ENCODE measurements at places on chromosomes 11 and 22. TPM values are rescaled to one million over a fixed set of nuclear protein-coding genes. Genes with fewer than 3 reads are reported as not detected.

DNA sequence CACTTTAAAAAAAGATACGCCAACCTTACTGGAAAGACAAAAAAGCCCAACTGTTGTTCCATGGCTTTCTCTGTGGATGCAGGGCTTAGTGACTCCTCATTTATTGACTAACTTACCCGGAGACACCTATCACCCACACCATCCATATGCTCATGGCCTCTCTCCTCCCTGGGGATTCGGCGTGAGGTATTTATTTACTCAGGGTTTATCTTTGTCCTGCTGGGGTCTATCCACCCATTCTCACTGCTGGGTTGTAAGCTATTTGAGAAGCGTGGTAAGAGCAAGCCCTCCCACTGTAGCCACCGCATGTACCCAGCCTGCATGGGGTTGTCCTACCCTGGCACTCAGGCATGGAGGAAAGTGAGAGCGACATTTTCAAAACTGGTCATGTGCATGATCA, 93.6 kb downstream of the NELL1 start:
- no peak for DNase-seq

- no peak for DNase-seq
Measured at GRCh38 chr11:65390099-65390941, 3.9 kb downstream of the FRMD8 start.

- DNase-seq, result no peak
Measured at GRCh38 chr11:134276396-134277182, 410 bp downstream of the GLB1L3 start.

- DNase-seq, result no peak
Measured at GRCh38 chr11:86930957-86931547, 24.1 kb downstream of the FZD4 start.

DNA sequence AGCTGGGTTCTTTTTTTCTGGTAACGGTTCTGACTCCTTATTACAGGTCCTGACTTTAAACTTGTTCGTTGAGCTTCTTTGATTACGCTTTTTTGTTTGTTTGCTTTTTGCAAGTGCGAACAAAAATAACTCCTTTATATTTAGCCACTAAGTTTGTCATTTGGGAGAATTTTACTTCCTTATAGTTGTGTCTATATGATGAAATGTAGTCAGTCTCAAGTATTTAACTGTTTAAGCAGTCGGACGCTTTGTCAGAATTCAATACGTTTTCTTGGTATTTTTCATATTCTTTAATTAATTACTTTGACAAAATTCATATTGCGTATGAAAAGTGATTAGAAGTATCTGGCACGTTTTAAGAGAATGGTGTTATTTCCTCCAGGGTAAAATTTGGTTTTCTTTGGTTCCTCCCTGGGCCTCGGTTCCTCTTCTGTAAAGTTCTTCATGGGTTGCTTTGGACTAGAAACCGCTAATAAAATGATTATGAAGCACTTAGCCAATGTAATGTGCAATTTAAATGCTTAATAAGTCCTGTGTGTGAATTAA, 1.3 kb downstream of the CBL start:
- no peak for DNase-seq

DNA sequence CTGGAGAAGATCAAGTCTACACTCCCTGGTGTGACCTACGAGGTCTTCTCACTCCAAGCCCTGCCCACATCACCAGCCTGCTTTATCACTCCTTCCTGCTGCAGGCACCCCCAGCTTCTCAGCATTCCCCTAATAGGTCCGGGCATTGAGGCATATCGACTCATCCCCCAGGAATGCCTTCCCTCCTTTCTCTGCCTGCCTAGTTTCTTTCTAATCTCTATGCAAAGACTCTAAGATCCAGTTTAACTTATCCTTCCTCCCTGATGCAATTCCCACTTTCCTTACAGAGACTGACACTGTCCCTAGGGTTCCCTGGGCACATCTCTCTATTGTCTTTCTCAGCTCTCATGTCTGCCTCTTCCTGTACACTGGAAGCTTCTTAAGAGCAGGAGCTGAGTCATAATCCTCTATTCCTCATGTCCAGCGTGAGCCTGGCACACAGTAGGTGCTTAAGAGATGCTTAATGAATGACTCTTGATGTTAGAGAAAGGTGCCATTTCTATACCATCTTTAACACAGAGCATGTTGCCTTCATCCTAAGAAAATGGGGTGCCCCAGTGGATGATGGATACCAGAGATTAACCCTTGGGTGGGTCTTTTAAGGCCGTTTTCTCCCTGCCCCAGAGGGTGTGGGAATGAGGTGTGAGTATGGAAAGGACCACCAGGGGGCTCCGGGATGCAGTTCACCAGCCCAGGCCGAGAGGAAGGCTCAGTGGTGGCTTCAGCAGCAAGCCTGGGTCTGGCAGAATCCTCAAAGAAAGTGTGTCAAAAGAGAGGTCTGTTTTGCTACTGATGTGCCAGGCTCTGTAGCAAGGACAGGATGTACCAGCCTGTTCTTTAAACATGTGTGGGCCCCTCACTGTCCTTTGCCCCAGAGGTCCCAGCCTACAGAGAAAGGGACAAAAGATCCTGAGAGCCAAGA, 34.7 kb downstream of the PARVA start:
- DNase-seq, result peak; percentile 53

The C22orf31 gene
- 1.3 TPM for polyA plus RNA-seq

- DNase-seq, result no peak
Measured at GRCh38 chr11:46917109-46917761, 1.1 kb downstream of the LRP4 start.

GRCh38 chr11:69089258-69089657, 40.5 kb downstream of the TPCN2 start:
- DNase-seq, result no peak

DNA sequence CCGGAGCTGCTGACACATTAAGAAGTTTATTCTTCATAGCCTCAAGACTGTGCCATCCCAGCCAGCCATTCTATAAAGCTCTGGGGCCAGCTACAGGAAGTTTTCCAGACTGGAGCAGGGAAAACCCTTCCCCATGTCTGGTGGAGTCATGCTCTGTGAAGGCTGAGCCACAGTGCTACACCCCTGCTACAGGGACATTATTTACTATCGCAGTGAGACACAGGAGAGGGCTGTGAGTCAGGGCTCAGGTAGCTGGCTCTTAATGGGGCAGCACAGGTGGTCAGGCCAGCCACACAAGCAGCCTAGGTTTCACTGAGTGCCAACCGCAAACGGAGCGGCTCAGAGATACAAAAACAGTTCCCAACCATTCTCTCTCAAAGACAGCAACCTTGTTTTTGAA, 12.1 kb downstream of the HPS4 start:
- no peak for DNase-seq

DNA sequence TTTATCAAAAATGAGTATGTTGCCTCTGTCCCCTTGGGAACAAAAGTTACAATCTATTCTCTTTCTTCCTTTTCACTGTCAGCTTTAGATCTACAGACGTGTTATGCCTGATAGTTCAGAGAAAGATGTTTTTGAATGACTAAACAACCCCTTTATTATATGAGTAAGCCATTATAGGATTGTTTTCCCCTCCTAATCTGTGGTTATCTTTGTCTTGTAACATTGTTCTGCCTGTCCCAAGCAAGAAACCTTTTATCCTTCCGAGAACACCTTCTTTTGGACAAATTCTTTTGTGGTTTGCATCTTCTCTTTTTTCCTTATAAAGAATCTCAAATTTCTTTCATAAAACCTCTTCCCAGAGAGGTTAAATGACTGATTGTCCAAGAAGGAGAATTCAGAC, 208.4 kb downstream of the DDX10 start:
- no peak for DNase-seq

The HMOX1 gene
- polyA plus RNA-seq, result 41.8 TPM

The ZPR1 gene
- polyA plus RNA-seq, result 57.0 TPM

DNA sequence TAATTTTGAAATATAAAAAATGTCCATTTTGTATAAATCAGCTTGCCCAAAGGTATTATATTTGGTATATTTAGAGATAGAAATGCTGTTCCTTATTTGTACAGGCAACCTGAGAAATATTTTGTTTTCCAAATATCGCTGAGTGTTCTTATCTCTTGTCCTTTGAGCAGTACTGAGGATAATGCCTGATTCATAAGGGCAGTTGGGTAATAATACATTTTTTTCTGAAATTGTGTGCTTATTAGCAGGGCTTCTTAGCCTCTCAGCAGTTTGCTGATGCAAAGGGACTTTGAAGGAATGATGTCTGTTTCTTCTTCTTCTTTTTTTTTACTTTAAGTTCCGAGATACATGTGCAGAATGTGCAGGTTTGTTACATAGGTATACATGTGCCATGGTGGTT, 69.1 kb downstream of the LDLRAD3 start:
- DNase-seq, result no peak

- no peak for DNase-seq
Measured at GRCh38 chr11:130710021-130710420, 206.3 kb downstream of the SNX19 start.

The BBS1 gene
- 92.4 TPM for polyA plus RNA-seq

DNA sequence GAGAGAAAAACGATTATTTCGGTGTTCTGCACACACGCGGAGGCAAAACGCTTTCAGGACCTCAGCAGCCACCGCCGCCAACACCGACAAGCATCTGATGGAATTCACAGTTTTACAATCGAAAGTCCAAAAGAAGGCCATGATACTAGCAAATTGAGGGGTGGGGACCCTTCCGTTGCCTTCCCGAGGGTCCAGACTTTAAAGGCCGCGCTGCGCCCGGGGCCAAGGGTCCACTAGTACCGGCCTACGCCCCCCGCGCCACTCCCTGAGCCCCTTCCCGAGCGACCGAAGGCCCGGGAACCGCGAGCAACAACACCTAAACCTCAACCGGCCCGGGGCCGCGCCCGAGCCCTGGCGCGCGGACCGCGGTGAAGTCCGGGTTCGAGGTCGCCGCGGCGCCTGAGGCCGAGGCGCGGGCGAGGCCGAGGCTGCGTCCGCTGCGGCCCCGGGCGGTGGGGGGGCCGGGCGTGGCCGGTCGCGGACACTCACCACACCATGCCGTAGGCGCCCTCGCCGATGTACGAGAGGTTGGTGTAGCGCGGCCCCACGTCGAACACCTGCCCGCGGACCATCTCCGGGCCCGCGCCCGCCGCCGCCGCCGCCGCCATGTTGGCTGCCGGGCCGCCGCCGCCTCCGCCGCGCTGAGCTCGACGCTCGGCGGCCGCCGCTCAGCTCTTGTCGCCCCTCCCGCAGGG, 465 bp downstream of the MAPK1 start:
- peak; percentile 37 for DNase-seq

DNA sequence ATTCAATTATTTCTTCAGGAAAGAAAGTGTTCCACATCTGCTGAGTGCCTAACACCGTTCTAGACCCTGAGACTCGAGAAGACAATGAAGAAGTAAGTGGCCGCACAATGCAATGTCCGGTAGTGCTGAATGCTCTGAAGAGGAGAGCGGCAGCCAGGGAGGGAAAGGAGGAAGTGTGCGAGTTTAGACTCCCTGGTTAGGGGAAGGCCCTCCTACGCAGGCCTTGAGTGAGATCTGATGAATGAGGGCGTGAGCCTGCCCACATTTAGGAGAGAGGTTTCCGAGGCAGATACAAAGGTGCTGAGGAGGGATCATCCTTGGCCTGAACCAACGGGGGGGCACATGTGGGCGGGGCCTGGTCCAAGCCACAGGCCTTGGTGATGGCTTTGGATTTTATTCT, 558.6 kb downstream of the NTM start:
- no peak for DNase-seq

- DNase-seq, result no peak
Measured at GRCh38 chr11:102453302-102453695, 734 bp upstream of the TMEM123 start.

GRCh38 chr22:40128989-40129388, 48.7 kb upstream of the TNRC6B start:
- DNase-seq, result no peak

The BEST1 gene
- polyA plus RNA-seq, result 5.1 TPM

- no peak for DNase-seq
Measured at GRCh38 chr11:134207538-134208239, 16.1 kb downstream of the NCAPD3 start.

The DCHS1 gene
- 34.7 TPM for polyA plus RNA-seq

The OR2AG1 gene
- polyA plus RNA-seq, result not detected

GRCh38 chr11:118661425-118662301, 17.8 kb downstream of the TREH start:
- DNase-seq, result no peak

The HEPN1 gene
- 0.91 TPM for polyA plus RNA-seq

The TUB gene
- 27.0 TPM for polyA plus RNA-seq

DNA sequence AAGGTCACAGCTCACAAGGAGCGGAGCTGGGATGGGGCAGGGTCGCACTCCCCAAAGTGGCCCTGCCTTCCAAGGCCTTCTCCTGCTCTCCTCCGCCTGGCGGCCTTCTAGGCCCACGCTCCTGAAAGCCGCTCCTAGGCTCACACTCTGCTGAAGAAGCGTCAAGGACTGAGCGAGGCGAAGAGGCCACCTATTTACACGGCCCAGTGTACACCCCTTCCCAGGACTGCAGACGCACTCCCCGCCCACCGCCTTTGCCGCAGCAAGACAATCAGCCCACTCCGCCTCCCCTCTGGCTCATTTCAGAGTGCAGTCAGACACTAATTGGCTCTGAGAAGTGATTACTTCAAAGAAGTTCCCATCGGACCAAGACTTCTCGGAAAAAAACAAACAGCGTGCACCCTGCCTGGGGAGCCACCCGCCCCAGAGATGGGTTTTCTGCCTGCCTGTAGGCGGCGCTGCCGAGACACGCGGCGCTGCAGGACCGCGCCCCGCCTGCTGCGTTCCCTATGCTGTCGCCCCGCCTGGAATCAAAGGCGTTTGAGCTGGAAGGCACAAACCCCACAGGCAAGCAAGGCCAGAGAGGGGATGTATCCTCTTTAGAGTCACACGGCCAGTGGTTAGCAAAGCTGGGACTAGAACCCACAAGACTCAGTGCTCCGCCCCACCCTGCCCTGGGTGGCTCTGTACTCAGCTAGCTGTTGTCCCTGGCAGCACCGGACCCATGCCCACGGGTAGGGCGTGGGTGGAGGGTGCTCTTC, 414.8 kb downstream of the BUD13 start:
- DNase-seq, result peak; percentile 56

The DDI1 gene
- polyA plus RNA-seq, result not detected

DNA sequence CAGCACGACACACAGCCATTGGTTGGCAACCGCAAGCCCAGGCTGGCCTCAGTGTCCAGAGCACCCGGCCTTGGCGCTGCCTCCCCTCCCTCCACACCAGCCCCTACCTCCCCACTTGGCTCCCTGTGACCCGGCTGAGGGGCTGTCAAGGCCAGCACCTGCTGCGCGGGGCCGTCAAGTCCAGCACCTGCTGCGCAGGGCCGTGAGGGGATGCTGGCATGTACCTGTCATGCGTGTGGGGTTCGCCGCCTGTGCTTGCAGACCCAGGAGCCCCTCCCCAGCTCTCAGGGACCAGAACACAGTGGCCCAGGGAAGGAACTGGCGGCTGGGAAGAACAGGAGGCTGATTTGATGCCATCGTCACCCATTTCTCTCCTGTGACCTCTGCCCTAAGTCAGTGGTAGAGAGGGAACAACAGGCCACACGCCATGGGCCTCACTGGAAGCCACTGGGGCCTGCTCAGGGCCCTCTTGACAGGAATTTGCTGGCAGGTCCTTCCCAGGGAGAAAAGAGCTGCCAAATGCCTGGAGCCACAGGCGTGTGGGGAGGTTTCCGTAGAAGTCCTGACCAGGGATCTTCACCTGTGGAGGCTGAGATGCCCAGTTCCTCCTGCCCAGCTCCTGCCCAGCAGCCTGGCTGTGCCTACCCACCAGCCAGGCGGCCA, 37.6 kb downstream of the TBX1 start:
- DNase-seq, result no peak

Data from renal cortex interstitium (tissue), 15 donors.